ENCODE measurements at places on chromosomes 6 and 20.

- no peak for DNase-seq
Measured at GRCh38 chr6:33248643-33248931, 23.1 kb downstream of the VPS52 start.

DNA sequence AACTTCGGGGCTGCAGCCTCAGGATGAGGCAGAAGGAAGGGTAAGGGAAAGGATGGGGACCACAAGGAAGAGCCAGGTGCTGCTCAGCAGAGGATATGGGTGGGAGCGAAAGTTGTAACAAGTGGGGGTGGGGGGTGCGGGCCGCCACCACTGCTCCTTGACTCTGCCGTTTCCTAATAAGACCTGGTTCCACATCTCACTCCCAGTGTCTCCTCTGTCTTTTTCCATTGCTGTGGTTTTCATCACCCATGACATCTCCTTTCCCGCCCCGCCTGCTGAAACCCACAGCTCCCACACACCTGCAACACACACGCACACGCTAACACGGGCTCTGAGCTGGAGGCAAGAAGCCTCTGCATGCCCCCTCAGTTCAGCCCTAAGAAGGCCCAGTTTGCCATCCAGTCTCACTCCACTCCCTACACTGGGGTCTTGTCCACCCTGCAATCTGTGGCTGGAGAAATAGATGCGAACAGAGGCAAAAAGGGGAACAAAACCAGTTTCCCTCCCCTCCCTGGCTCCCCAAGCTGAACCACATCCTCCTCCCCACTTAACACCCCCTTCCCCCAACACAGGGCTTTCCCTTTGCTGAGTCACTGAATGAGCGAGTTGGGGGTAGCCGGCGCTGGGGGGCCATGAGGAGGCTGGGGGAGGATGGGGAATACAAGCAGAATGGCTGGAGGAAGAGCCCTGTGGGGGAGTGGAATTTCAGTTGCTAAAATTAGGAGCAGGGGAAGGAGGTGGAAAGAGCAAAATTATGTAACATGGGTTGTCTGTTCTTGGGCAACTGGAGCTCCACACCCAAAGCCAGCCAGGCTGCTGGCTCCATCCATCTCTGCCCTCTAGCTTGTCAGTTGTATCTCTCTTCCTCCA is 11.5 kb downstream of the NFKBIL1 start:
- peak; percentile 95 for DNase-seq

DNA sequence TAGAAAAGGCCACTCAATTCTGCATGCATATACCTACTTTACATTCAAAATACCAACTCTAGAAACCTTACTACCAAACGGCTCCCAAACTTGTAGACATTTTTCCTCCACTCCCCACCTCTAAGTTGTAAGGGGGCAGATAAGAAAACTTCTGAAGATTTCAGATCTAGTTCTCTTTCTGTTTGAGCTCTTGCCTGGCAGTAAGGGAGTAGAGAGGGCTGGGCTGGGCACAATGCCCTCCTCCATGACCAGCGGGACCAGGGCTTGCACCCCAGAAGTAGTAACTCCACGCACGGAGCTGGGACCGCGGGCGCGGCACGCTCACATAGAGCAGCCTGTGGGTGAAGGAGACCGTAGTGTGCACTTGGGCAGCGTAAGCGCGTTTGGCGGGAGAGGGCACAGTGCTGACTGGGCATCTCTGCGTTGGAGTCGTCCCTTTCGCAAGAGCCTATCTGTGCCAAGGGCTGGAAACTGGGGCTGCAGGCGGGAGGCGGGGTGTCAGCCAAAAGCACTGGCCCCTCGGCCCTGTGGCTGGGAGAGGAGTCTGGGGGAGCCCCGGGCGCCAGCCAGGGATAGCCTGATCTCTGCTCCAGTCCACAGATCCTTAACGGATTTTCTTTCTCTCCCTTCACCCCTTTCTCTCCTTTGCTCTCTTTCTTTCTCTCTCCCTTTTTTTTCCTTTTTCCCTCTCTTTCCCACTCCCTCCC is 32.4 kb downstream of the PHACTR1 start:
- DNase-seq: peak; percentile 21

- no peak for DNase-seq
Measured at GRCh38 chr6:158521759-158522158, 38.1 kb upstream of the TMEM181 start.

DNA sequence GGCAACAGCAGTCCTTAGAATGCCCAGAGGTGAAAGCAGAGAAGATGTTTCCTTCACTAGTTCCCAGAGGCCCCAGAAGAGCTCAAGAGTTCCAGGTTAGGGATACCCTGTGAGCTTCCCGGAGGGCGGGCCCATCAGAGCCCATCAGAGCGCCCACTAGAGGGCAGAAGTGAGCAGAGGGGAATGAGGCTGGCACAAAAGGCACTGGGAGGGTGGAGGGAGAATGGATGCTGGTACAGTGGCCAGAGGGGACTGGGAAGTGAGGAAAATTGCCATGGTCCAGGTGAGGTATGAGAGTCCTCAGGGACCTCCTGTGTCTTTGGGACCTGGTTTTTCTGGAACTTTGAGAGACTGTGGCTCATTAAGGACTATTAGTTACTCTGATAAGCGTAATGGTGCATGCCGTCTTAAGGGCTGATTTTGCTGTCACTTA is 57.3 kb downstream of the LINC00237 start:
- DNase-seq: peak; percentile 57

DNA sequence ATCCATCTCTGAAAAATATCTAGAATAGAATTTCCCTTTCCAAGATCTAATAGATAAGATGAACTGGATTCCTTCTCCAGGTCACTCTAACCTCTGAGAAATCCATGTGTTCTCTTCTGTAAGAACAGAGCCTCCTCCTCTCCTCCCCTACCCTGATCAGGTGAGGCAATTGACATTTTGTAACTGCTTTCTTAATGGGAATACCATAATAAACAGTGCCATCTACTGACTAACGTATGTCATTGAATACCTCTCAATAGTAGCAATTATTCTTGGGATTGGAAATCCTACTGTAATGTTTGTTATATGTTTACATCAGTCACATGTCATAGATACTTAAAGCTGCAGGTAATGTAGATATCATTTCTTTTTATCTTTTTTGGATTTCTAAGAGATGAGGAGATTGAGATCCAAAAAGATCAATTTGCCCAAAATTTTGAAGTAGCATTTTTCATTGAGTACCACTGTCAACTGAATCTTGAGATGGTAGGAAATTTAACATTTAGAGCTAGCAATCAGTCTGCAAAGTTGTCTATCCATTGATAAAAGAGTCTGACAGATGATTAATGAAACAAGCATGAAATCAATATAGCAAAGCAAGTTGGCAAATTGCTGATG is 365.8 kb upstream of the HSF2 start:
- DNase-seq: peak; percentile 67

DNA sequence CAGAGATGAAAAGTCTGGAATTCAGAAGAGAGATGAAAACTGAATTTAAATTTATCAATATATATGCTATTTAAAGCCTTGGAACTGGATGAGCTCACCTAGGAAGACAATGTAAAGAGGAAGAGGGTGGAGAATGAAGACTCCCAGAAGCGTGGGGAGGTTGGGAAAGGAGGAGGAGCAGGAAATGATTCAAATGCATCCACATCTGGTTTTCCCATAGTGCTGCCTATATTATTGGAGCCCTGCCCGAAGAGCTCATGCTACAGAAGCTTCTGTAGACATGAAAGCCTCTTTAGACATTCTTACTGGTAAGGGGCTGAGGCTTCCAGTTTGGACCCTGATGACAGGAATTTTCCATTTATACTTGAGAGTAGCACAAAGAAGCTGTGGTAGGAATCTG is 19.2 kb downstream of the PDE7B start:
- no peak for DNase-seq

GRCh38 chr6:166553563-166554271 is 32.8 kb downstream of the RAMACL start:
- DNase-seq: no peak

GRCh38 chr6:83707829-83708545 is 914 bp downstream of the SNAP91 start:
- DNase-seq: peak; percentile 2

DNA sequence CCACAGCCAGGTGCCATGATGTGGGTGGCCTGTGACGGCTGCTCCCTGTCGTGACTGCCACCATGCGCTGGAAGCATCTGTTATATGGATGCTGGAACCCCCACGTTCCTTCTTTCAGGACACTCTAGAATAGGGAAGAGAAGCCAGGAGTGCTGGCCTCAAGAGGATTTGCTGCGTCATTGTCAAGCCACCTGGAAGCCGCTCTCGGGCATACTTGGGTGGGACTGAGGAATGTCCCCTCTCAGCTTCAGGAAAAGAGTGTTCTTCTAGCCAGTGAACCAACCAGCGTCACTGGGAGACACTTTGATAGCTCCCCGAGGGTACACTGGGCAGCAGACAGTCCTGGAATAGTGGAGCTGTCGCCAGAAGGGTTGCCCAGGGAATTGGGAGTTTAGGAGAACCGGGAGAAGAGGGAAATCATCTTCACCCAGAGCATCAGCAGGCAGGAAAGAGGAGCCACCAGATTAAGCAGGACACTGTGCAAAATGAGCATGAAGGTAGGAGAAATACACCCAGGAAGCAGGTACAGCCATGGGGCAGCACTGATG is 130.8 kb upstream of the SASH1 start:
- DNase-seq: no peak

- no peak for DNase-seq
Measured at GRCh38 chr6:115932481-115932880, 128.2 kb downstream of the FRK start.

GRCh38 chr6:9927275-9927674 is 487.6 kb downstream of the TFAP2A start:
- no peak for DNase-seq

DNA sequence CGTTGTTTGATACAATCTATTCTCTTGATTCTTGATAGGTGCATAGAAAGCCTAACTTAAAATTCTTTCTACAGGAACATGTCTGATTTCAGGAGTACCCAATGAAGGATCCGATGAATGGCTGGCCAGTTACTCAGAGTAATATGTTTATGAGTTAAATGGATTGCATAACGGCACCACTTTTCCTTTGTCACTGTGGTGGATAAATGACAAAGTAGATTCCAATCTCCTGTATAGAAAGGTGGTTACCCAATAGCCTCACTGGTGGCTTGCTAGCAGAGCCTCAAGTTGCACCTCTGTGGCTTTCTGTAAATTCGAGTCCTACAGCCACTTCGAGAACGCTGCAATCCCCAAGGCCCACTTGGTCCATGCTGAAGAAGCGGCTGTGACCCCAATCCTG is 28.4 kb downstream of the LHFPL5 start:
- peak; percentile 86 for DNase-seq

- DNase-seq: peak; percentile 94
Measured at GRCh38 chr6:20403766-20404640, 2.3 kb downstream of the E2F3 start.

- peak; percentile 66 for DNase-seq
Measured at GRCh38 chr6:38782616-38783015, 67.5 kb downstream of the DNAH8 start.

DNA sequence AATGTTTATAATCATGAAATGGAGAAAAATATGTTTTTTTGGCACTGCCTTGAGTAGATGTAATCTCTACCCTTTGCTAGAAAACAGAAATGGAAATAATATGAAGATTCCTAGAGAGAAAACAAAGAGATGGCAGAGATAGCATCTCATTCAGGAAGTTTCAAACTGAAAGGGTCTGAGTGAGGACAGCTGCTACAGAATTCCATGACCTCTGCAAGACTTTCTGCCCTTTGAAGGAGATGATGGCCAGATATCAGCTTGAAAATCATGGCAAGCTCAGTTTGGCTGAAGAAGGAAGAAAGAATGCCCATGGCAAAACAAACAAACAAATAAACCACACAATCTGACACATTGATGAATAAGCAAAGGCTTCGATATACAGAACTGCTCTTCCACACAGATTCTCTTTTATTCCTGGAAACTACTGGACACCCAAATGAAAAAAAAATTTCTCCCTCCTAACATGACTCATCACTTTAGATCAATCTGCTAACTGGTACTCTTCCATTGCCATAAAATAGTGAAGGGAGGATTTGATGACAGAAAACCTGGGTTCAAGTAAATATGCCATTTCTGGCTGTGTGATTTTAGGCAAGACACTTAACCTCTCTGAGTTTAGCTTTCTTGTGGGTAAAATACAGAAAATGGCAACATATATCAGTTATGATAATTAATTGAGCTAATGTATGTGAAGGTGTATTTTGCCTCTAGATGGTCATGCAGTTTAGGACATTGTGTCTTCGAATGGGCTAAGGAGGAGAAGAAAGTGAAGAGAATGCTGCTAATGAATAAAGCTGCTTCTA is 105.9 kb upstream of the SPACA1 start:
- DNase-seq: no peak

GRCh38 chr6:111984081-111984480 is 69.8 kb upstream of the CCN6 start:
- DNase-seq: no peak

GRCh38 chr6:22250486-22250885 is 46.4 kb downstream of the PRL start:
- no peak for DNase-seq
